AG09309 (cell line): ENCODE measurements at places on chromosomes 12 and 14.

GRCh38 chr14:51211149-51211548 is 28.9 kb upstream of the TMX1 start:
- no peak for DNase-seq

DNA sequence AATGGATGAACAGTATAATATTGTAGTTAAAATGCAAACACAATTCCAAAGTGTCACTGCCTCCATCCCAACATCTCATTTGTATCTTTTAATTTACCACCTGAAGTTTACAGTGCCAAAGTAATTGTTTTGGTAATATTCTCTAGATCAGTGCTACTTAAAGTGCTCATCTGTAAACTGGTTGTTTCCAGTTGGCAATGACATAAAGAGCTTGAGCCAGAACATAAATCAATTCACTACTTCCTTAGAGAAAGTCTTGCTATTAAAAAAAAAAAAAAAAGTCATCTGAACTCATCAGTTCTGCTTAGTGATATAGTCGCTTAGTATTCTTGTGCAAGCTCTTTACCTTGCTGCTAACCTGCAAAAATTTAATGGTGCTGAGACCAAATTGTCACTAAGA is 16.4 kb downstream of the PLCZ1 start:
- no peak for DNase-seq

- no peak for DNase-seq
Observed at GRCh38 chr12:79911889-79912656, 22.8 kb downstream of the PPP1R12A start.

- no peak for DNase-seq
Observed at GRCh38 chr12:85558684-85559083, 277.5 kb downstream of the RASSF9 start.

- no peak for DNase-seq
Observed at GRCh38 chr14:68616221-68616902, 176.5 kb downstream of the ZFP36L1 start.

GRCh38 chr12:29148911-29149690 is at the start of gene FAR2:
Gene FAR2, plus strand, starts transcription at chr12:29149278. Its CDS starts 121,172 bp downstream, at chr12:29270450.
- no peak for DNase-seq

GRCh38 chr12:109744986-109745942 is 31.6 kb downstream of the FAM222A start:
- DNase-seq: no peak

DNA sequence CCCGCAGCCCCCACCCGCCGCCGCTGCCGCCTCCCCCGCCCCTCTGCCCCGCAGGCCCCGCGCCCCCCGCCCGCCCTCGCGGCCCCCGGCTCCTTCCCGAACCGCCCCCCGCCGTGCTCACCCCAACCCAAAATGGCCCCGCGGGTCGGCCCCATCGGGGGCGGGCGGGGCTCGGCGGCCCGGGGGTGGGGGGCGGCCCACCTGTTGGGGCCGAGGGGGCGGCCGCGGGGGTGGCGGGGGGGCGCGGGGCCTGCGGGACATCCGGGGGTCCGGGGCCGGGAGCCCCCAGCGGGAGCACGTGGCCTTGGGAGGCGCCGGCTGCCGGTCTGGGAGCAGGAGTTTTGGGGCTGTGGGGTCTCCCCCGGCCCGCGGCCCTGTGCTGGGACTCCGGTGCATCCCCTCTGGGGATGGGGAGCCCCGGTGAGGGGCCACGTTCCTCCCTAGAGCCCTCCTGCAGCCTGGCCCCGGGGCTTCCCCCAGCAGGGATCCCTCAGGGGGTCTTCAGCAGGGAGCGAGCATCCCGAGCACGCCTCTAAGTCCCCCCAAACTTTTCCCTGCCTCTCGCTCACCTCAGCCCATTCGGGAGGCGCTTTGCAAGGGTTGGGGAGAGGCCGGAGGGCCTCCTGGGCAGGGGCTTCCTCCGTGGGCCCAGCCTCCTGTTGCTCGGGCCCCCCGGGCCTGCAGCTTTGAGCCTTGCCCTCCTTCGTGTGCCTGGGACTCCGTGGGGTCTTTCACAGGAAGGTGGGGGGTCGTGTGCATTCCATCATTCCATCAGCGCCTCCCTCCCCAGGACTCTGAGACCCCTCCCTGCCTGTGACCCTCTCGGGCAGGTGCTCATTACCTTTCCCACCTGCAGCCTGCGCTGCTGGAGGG is 710 bp downstream of the MTA1 start:
- no peak for DNase-seq

DNA sequence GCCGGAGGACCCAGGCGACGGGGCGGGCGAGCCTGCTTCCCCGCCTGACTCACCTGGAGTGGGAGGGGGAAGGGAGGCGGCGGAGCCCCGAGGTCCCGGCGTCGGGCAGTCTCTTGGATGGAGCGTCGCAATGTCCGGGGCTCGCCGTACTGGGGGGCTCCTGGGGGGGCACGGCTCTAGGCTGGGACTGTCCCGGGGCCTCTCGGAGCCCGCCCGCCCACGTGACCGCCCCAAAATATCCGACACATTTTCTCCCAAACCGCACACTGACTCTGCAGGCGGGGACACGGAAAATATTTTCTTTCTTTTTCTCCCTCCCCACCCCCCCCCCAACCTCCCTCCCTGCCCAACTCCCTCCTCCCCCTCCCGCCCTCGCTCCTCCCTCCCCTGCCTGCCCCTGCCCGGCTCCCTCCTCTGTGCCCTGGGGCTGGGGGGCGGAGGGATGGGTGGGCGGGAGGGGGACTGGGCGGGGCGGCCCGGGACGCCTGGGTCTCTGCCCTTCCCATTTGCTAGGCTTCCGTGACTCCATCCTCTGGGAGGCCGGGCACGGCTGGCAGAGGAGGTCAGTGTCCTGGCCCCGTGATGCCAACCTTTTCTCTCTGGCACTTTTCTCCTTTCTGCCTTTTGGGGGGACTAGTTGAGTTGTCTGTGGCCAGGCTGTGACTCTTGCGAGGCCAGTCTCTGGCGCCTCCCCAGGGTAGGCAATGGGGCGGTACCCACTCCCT is at the start of gene RARG:
RARG (minus strand) TSS at position 289 of the 725 bp plus-strand sequence. CDS start 4,664 bp downstream, outside the sequence.
- DNase-seq: no peak

GRCh38 chr14:37416264-37416663 is 178.8 kb downstream of the FOXA1 start:
- no peak for DNase-seq

- DNase-seq: peak; percentile 63
Observed at GRCh38 chr14:61525293-61526011, 169.9 kb upstream of the HIF1A start.

DNA sequence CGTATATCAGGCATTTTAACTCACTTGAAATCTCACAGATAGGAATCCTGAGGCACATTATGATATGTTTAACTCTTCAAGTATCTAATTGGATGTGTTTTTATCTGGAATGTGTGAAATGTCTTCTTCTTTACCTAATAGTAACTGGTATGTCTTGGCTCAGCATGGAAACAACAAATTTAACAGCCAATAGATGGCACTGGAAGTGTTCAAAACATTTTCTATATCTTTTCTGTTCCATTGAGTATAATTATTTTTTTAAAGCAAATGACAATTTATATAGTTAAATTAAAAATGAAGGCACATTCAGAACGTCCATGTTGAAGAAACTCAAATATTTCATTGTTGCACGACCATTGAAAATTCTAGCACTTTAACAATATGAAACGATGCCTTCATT is 164.6 kb upstream of the SLC16A7 start:
- no peak for DNase-seq

DNA sequence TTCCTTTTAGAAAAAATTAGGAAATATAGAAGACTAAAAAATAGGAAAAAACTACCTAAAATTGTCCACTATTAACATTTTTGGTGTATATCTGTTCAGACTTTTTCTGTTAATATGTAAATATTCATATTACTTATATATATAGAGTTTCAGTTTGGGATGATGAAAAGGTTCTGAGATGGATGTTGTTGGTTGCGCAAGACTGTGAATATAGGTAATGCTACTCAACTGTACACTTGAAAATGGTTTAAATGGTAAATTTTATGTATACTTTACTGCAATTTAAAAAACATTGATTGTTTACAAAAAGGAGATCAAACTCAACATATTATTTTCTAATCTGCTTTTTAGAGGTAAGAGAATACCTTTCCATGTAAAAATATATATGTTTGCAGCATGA is 200.9 kb downstream of the RAD51B start:
- DNase-seq: no peak

- DNase-seq: no peak
Observed at GRCh38 chr12:10633541-10633940, 20.1 kb upstream of the MAGOHB start.

GRCh38 chr14:92470215-92470614 is 43.4 kb upstream of the RIN3 start:
- peak; percentile 83 for DNase-seq

- no peak for DNase-seq
Observed at GRCh38 chr12:114784526-114784925, 100.6 kb upstream of the TBX3 start.

GRCh38 chr14:52055167-52055566 is 13.7 kb downstream of the NID2 start:
- no peak for DNase-seq

- DNase-seq: no peak
Observed at GRCh38 chr12:56151672-56152131, 685 bp upstream of the MYL6B start.

DNA sequence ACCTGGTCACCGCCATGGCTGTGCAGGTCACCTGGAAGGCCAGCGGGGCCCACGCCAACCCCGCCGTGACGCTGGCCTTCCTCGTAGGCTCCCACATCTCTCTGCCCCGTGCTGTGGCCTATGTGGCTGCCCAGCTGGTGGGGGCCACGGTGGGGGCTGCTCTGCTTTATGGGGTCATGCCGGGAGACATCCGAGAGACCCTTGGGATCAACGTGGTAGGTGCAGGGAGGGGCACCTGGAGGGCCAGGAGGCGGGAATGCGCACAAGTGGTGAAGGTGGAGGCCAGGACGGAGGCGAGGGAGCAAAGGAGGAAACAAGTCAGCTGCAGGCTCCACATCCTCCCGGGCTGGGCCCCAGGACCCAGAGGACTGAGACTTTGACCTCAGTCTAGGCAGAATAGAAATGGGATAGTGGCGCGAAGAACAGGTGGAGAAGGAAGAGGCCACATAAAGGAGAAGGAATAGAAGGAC is 649 bp downstream of the AQP6 start:
- no peak for DNase-seq

GRCh38 chr12:125185740-125186470 is 120.7 kb downstream of the AACS start:
- peak; percentile 10 for DNase-seq

- no peak for DNase-seq
Observed at GRCh38 chr14:31389946-31390345, 30.4 kb downstream of the HEATR5A start.

- peak; percentile 16 for DNase-seq
Observed at GRCh38 chr12:21989819-21990412, 48.7 kb upstream of the ABCC9 start.

DNA sequence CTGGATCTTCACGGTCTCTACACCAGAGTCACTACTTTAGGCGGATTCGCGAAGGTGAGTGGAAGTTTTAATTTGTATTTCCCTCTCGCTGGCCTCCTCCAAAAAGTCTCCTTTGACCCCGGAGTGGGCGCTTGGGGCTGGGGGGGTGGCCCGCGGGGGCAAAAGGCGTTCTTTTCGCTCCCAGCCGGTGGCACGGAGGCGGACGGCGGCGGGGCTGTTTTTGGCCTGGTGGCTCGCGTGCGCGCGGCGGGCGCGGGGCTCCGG is 510 bp downstream of the ARID2 start:
- no peak for DNase-seq

- no peak for DNase-seq
Observed at GRCh38 chr12:93944911-93945310, 203.5 kb upstream of the PLXNC1 start.

GRCh38 chr12:1886396-1887008 is 31.9 kb downstream of the CACNA2D4 start:
- DNase-seq: no peak

DNA sequence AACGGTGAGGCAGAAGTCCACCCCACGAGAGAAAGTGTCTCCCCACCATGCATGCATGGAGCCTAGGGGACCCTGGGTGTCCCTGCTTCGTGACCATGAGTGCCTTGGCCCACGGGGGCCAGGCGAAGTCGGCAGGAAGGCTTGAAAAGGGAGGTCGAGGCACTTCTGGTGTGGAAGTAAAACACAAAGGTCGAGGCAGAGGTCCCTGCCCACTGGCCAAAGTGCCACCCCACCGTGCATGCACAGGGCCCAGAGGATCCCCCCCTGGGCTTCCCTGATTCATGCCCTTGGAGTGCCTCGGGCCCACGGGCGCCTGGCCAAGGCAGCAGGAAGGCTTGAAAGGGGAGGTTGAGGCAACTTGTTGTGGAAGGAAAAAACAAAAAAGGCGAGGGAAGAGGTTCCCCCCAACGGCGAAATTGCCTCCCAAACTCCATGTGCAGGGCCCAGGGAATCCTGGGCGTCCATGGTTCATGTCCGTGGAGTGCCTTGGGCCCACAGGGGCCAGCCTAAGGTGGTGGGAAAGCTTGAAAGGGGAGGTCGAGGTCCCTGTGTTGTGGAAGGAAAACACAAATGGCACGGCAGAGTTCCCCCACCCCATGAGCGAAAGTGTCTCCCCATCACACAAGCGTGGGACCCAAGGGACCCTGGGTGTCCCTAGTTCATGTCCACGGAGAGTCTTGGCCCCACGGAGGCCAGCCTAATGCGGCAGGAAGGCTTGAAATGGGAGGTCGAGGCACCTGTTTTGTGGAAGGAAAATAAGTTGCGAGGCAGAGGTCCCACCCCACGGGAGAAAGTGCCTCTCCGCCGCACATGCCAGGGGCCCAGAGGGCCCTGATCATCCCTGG is 372.1 kb downstream of the ALG10 start:
- DNase-seq: no peak

GRCh38 chr12:1692895-1693610 is 2.2 kb downstream of the ADIPOR2 start:
- no peak for DNase-seq

- peak; percentile 10 for DNase-seq
Observed at GRCh38 chr12:66190519-66191370, 1.7 kb downstream of the IRAK3 start.

GRCh38 chr14:33709283-33709682 is 241.6 kb downstream of the EGLN3 start:
- DNase-seq: no peak

DNA sequence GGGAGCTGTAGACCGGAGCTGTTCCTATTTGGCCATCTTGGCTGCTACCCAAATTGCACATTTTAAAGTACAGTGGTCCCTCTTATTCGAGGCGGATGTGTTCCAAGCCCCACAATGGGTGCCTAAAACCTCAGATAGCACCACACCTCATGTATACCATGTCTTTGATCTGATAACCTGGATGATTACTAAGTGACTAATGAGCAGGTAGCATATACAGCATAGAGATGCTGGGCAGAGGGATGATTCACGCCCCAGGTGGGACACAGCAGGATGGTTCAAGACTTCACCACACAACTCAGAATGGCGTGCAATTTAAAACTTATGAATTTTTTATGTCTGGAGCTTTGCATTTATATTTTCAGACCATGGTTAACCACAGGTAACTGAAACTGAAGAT is 255.0 kb downstream of the AKAP6 start:
- no peak for DNase-seq
